ENCODE measurements at places on chromosomes 3 and 15.

DNA sequence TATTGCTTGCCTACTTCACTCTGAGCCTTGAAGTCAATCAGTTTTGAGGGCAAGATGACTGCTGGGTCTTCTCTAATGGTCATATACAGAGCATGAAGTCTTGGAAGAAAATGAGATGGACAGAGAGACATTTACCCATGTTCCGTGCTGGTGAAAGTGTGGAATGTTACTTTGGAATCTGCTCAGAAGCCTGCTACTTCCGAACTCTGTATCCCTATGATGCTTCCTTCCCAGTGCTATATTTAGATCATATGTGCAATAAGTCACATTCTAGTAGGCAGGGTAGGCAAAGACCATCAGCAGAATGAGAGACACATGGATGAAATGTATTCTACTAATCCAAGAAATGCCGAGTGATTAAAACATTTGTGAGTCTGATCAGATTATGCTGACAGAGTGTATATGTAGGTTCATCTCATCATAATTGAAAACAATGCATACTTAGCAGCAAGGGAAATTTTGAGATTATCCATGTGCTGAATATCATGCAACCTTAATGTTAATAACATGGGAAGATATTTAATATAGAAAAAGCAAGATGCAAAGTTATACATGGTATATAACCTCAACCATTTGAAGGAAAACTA is 60.5 kb downstream of the RAB7A start:
- DNase-seq = no peak

DNA sequence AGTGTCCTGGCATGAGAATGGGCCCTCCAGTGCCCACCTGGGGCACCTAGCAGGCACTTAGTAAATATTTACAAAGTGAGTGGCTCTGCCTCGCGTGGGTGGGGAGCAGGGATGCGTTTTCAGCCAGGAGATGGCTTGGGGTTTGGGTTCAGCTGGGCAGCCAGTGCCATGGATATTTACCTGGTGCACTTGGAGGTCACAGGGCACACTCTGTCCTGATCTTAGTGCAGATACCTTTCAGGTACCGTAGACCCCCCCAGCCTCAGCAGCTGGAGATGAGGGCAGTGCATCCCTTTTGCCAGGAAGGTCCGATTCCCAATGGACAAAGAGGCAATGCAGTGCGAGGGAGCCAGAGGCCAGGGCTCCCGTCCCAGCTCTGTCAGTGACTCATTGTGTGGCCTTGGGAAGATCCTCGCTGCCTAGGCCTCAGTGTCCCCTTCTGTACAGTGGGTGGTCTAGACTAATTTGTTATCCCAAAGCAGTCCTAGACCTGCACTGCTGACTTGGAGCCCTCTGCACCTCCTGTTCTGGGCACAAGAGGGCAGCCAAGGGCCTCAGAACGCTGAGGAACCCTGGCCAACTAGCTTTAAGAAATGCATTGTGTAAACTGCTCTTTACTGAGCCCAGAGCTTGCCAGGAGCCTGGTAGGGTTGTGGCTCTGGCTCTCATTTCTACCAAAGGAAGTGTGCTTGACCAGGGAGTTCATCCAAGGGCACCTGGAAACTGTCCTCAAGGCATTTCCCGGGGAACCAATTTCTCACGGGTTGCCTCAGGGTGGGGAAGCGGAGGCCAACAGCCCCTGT is 16.0 kb downstream of the HDAC11 start:
- DNase-seq = peak; percentile 87

- no peak for DNase-seq
These were observed 20.3 kb upstream of the RAD18 start for GRCh38 chr3:8983591-8983990.

DNA sequence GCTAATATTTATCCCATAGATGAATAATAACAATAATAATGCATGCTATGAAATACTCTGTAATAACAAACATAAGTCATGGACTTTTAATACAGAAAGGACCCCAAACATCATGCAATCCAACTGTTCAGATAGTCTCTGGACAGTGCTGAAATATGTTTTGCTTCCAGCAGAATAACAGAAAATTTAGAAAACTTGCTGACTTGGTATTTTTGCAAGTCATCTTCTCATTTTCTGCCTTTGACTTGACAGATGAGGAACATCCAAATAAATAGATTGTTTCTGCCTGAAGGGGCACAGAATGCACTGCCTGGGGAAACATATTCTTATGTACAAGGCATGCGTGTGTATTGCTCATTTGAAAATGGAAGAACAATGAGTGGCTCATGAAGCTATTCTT is 442.4 kb upstream of the GRM7 start:
- no peak for DNase-seq

DNA sequence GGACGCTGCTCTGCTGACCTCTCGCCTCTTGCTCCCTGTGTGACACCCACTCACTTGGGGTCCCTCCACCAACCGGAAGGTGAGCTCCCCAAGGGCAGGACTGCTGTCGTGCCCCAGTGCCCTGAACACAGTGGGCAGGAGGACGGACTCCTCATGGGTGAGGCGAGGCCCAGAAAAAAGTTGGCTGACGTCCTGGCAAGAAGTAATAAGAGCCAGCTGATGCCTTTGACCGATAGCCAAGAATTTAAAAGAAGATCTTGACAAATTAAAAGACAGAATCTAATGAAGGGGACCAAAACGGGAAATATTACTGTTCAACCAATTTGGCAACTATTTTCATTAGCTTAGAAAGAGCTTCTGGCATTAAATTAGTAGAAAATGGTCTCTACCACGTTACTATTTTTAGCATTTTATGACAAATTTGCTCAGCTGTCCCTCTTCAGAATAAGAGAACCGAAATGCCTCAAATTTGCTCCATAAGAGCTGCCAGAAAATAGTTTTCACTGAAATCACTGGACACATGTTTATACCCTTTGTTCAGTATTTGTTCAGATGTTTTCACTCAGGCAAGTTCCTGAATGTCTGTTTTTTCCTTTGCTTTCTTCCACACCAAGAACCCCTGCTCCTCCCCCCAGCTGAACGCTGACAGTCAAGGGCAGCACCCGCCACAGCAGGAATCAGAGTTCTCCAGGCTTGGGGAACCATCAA is 60.5 kb downstream of the XXYLT1 start:
- DNase-seq = no peak

DNA sequence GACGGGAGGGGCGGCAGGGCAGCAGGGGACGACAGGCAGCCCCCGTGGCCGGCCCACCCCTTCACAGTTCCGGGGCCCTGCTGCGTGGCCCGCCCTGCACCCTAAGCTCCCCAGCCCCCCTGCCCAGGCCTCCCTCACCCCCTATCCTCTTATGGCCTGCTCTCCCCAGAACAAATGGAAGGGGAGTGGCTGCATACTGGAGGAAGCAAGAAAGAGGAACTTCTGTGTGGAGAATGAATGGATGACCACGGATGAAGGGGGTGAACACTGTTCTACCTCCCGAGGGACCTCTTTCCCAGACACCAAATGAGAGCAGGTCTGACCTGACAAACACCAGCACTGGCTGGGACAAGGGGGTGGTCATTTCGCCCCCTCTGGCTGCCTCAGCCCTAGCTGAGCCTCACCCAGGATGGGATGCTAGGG is 25.0 kb downstream of the SEC61A1 start:
- DNase-seq = no peak

DNA sequence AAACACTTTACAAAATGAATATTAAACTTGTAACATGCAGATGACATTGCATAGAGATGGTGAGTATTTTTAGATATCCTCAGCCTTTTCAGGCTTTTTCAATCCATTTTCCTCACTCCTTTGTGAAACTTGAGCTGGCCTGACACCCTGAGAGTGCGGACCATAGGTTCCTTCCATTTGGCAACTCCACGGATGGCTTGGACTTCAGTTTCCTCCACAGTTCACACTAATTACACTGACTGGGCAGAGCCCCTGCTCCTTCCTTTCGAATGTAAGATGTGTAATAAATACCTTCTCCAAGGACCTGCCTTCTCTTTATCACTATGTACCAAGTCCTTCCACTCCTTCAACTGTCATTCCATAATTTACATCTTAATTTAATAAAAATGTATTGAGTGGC is 141.7 kb upstream of the LRIG1 start:
- no peak for DNase-seq

GRCh38 chr15:95536638-95537037 is 793.9 kb upstream of the NR2F2 start:
- no peak for DNase-seq

GRCh38 chr3:115977866-115978265 is 354.6 kb downstream of the GAP43 start:
- no peak for DNase-seq

GRCh38 chr3:47872916-47873315 is 70.0 kb downstream of the DHX30 start:
- no peak for DNase-seq

- DNase-seq = no peak
These were observed 1159.6 kb upstream of the EPHA6 start for GRCh38 chr3:95654570-95655362.

DNA sequence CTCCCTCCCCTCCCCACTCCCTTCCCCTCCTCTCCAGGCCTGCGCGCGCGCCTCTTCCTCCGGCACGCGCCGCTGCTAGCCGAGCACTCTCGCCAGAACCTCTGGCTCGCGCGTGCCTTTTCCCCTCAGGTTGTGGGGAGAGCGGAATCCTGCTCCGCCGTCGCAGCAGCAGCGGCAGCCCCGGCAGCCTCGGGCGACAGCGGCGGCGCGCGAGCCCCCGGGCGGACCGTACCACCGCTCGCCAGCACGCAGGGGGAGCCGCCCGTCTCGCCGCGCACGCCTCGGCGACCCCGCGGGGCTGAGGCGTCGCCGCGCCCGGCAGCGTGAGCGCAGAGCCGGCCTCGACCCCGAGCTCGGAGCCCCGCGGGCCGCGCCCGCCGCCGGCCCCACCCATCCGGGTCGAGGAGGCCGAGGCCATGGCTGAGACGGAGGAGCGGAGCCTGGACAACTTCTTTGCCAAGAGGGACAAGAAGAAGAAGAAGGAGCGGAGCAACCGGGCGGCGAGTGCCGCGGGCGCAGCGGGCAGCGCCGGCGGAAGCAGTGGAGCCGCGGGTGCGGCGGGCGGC is at the start of gene CDV3:
CDV3 (plus strand) TSS at position 58 of the 566 bp plus-strand sequence; CDS start at position 417, 359 bp downstream.
- no peak for DNase-seq

GRCh38 chr3:99565331-99565730 is 73.1 kb upstream of the COL8A1 start:
- DNase-seq = no peak
